ENCODE measurements at places on chromosomes 5 and 9. TPM values are rescaled to one million over a fixed set of nuclear protein-coding genes. Genes with fewer than 3 reads are reported as not detected.

- H3K4me3 ChIP-seq, result no peak overlapping the region
- DNase-seq, result no peak
- no peak overlapping the region for H3K27ac ChIP-seq
- no peaks in the 10 kb centered on the region for H3K27me3 ChIP-seq
- H3K36me3 ChIP-seq, result no peaks in the 10 kb centered on the region
- no peaks in the 10 kb centered on the region for H3K4me1 ChIP-seq
Observed at GRCh38 chr5:137737349-137738131, 1.7 kb upstream of the KLHL3 start.

GRCh38 chr5:82314964-82315758, 37.0 kb upstream of the RPS23 start:
- H3K27ac ChIP-seq, result no peak overlapping the region
- DNase-seq, result no peak
- H3K27me3 ChIP-seq, result no peaks in the 10 kb centered on the region
- H3K4me1 ChIP-seq, result peaks cover 17% of the 10 kb centered on the region

Gene PITX1
- total RNA-seq, result 31.0 TPM

DNA sequence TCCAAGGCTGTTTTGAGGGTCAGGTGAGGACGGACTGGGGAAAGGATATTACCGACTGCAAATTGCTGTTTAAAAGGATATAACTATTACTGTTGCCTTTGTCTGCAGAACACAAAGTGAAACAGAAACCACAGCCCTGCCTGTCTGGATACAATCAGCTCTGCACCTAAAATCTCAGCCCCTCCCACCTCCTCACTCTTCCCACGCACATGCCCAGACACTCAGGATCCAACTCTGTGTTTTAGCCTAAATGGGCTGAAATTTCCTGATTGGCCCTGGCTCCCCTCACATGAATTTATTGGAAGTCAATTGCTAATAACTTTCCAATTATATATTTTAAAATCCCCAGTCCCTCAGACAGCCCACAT, 176.3 kb upstream of the PPP1R26 start:
- DNase-seq, result no peak
- no peaks in the 10 kb centered on the region for H3K4me1 ChIP-seq
- H3K27me3 ChIP-seq, result peaks cover 49% of the 10 kb centered on the region
- no peak overlapping the region for H3K27ac ChIP-seq

Gene ABHD17B
- total RNA-seq, result 17.0 TPM

- no peaks in the 10 kb centered on the region for H3K36me3 ChIP-seq
- DNase-seq, result no peak
- peaks cover 17% of the 10 kb centered on the region for H3K27me3 ChIP-seq
- H3K4me3 ChIP-seq, result no peak overlapping the region
- H3K4me1 ChIP-seq, result no peaks in the 10 kb centered on the region
- no peak overlapping the region for H3K27ac ChIP-seq
Observed at GRCh38 chr9:114117996-114118830, 19.1 kb upstream of the KIF12 start.

- H3K4me3 ChIP-seq, result no peak overlapping the region
- DNase-seq, result no peak
- H3K27me3 ChIP-seq, result no peaks in the 10 kb centered on the region
- H3K4me1 ChIP-seq, result no peaks in the 10 kb centered on the region
Observed at GRCh38 chr9:81477669-81478068, 211.7 kb downstream of the TLE1 start.

Gene TAS2R1
- total RNA-seq, result not detected

GRCh38 chr5:27494887-27495286, 456.5 kb upstream of the CDH9 start:
- H3K4me3 ChIP-seq, result no peak overlapping the region
- no peak for DNase-seq
- H3K36me3 ChIP-seq, result no peaks in the 10 kb centered on the region
- H3K27ac ChIP-seq, result no peak overlapping the region
- no peaks in the 10 kb centered on the region for H3K27me3 ChIP-seq

Gene MAMDC2
- 1.2 TPM for total RNA-seq

DNA sequence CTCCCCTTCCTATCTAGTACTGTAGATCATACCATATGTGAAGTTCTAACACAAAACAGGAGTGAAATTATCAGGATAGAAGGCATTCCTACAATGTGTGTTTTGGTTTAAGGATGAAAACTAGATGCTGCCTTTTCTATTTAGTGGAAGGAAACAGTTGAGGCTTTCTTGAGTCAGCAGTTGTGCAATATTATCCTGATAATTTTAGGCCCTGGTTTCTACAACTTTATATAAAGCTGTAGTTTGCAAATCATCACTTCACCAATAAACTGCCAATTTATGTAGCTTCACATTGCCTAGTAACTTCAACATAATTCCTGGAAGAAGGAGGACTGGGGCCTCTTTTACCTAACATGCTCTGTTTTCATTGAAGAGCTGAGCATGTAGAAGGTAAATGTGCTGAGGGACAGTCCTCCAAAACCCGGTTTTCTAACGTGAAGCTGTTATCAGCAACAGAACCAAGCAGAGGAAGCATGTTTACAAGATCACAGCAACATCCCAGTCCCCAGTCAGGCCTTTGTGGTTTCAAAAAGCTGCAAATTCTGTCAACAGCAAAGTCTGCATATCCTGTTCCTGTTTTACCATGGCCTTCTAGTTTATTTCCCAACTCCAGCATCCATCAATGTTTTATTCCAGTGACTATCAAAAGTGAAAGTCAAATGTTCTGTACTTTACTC, 513.4 kb upstream of the MEF2C start:
- no peak overlapping the region for H3K4me3 ChIP-seq
- H3K27me3 ChIP-seq, result no peaks in the 10 kb centered on the region
- no peaks in the 10 kb centered on the region for H3K4me1 ChIP-seq
- no peak overlapping the region for H3K27ac ChIP-seq

GRCh38 chr5:160843240-160843639, 8.8 kb downstream of the ATP10B start:
- H3K36me3 ChIP-seq, result no peaks in the 10 kb centered on the region
- DNase-seq, result no peak
- H3K4me1 ChIP-seq, result no peaks in the 10 kb centered on the region
- H3K4me3 ChIP-seq, result no peak overlapping the region
- H3K27me3 ChIP-seq, result no peaks in the 10 kb centered on the region

- H3K36me3 ChIP-seq, result no peaks in the 10 kb centered on the region
- H3K27me3 ChIP-seq, result no peaks in the 10 kb centered on the region
- H3K4me1 ChIP-seq, result no peaks in the 10 kb centered on the region
- no peak overlapping the region for H3K4me3 ChIP-seq
Observed at GRCh38 chr9:97578846-97579245, 54.3 kb downstream of the TSTD2 start.

GRCh38 chr5:173204185-173204979, 30.6 kb downstream of the NKX2-5 start:
- H3K4me3 ChIP-seq, result peak overlapping the region; percentile 3
- peak; percentile 21 for DNase-seq
- peaks cover 15% of the 10 kb centered on the region for H3K27me3 ChIP-seq
- H3K36me3 ChIP-seq, result no peaks in the 10 kb centered on the region
- no peak overlapping the region for H3K27ac ChIP-seq

DNA sequence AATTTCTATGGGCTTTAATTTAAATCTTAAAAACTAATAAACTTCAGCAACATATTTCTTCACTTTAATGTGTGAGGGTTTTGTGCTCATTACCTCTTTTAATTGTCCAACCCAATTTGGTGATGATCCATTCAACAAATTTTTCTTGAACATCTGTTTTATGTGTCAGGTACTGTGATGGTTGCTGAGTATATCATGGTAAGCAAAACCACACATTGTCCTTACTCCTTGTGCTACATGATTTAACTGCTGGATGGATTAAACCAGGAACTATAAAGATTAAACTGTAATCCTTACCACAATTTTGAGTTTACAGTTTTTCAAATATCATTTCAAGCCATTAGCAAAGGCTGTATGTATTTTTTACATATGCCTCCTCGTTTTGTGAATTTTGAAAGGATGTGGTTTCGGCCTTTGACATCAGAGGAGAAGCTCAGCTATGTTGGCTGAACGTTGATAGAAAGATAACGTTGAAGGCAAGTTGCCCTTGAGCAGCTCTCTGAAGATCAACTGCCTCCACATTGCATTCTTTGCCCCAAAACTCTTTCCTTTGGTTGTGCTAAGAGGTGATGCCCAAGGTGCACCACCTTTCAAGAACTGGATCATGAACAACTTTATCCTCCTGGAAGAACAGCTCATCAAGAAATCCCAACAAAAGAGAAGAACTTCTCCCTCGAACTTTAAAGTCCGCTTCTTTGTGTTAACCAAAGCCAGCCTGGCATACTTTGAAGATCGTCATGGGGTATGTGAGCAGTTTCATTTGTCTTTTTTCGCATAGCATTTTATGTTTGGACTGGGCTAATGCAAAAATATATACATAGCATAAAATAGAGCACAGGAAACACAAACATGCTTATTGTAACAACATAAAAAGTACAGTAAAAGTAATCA, at the start of gene ITK:
TSS of gene ITK (plus strand) at position 467 of the 891 bp plus-strand sequence. CDS start at position 605, 138 bp downstream.
- H3K36me3 ChIP-seq, result no peaks in the 10 kb centered on the region
- no peaks in the 10 kb centered on the region for H3K4me1 ChIP-seq
- DNase-seq, result no peak
- no peak within 1 kb of the TSS for H3K4me3 ChIP-seq

Gene EPB41L4A
- total RNA-seq, result 2.8 TPM

DNA sequence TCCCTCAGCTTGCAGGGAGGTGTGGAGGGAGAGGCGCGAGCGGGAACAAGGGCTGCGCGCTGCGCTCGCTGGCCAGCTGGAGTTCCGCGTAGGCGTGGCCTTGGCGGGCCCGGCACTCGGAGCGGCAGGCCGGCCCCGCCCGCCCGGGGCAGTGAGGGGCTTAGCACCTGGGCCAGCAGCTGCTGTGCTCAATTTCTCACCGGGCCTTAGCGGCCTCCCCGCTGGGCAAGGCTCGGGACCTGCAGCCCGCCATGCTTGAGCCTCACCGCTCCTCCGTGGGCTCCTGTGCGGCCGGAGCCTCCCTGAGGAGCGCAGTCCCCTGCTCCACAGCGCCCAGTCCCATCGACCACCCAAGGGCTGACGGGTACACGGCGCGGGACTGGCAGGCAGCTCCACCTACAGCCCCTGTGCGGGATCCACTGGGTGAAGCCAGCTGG, 1516.4 kb downstream of the EFNA5 start:
- H3K4me1 ChIP-seq, result no peaks in the 10 kb centered on the region
- no peaks in the 10 kb centered on the region for H3K27me3 ChIP-seq
- no peaks in the 10 kb centered on the region for H3K36me3 ChIP-seq
- no peak overlapping the region for H3K27ac ChIP-seq
- H3K4me3 ChIP-seq, result no peak overlapping the region

- peaks cover 21% of the 10 kb centered on the region for H3K4me1 ChIP-seq
- peak overlapping the region; percentile 55 for H3K27ac ChIP-seq
- DNase-seq, result no peak
- peak overlapping the region; percentile 45 for H3K4me3 ChIP-seq
Observed at GRCh38 chr9:137429974-137430722, 7.0 kb downstream of the NOXA1 start.

Gene FGF1
- not detected for total RNA-seq

Gene WWC1
- total RNA-seq, result 52.6 TPM

All from HCT116 (cell line).